B cell (primary cell): ENCODE measurements at places on chromosomes 12 and 14.
A peak's percentile ranks its signal among the peaks of the same experiment; 100 is the strongest.

- DNase-seq: peak; percentile 87
Measured at GRCh38 chr14:22822571-22823098, 7.1 kb upstream of the MRPL52 start.

DNA sequence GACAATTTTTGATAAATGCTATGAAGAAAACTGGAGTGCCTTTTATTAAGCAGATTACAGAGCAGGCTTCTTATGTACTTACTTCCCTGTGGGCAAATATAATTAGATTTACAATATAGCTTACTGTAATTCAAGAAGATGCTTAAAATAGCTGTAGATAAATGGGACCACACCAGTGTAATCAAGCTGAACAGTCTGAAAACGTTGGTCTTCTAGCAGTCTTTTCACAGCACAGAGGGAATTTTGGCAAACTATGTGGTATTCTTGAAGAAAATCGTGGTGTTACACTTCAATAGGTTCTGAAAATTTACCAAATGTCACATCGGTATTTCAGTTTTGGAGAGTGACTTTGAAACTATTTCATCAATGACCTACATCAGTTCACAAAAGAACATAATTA lies 47.7 kb downstream of the SLC16A7 start:
- DNase-seq: no peak

GRCh38 chr12:123306200-123306599 lies 34.5 kb upstream of the CDK2AP1 start:
- DNase-seq: no peak

DNA sequence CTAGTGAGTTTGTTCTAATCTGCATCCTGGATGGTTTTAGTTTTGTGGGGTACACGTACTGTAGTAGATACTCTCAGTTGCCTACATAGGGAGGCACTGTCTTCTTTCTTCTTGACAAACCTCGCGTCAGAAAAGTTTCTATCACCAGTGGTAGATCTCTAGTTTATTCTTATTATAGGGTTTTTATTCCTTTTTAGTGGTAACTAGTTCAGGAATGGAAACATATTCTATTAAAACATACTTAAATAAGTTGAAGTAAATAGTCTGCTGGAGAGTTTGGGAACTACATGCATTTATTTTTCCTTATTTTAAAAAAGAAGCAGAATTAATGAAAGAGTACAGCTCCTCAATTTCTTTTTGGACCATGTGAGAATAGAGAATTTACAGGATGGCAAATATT lies 33.6 kb upstream of the OR9K2 start:
- DNase-seq: no peak

- DNase-seq: no peak
Measured at GRCh38 chr12:2856051-2856450, 788 bp downstream of the TEX52 start.

DNA sequence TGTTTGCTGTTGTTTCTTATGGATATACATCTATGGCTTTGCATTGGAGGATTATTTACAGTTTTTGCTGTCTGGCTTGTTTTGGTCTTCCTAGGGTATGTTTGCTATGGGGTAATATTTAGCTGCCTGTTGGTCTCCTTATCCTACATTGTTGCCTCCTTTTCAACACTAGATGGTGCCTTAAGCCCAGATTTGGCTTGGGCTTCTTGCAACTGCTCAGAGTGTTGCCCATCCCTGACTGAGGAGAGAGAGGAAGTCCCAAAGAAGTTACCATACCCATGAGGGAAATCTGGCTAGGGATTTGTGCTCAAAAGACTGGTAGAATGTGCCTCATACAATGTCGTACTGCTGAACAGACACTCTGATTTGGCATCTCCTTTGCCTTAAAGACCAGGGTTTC lies 94.6 kb upstream of the MUCL1 start:
- DNase-seq: no peak

DNA sequence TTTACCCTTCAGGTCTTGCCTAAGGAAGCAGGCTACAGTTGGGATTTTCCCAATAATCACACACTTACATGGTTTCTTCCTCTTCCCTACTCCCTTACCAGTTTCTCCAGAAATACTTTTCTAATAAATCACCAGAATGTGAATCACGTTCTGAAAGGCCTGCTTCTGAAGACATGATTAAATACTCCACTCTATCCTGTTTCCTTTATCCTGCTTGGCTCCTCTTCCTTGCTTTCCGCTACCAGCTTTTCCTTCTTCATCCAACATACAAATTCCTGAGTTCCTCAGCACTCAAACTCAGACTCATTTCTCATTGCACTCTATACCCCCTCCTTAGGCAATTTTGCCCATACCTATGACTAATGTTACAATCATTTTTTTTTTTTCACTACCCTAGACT lies 118.3 kb downstream of the MGAT4C start:
- DNase-seq: no peak

GRCh38 chr12:6866920-6867412 lies 365 bp upstream of the TPI1 start:
- DNase-seq: no peak

DNA sequence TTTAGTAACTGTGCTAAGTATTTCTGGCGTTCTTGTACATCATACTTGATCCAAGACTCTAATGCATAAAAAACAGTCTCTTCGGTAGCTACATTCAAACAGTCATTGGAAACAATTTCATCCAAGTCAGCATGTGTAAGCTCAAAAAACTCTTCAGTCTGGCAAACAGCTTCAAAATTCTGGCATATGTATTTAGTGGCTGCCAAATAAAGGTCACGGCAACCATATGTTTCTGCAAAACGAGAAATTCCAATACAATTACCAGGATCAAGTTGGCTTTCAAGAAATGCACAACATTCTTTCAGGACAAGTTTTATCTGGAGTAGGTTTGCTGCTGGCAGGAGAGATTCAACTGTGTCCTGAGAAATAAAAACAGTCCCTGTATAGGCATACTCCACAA lies 16.5 kb downstream of the KLHL28 start:
- DNase-seq: no peak

GRCh38 chr12:57803319-57803893 lies 15.1 kb downstream of the AVIL start:
- DNase-seq: peak; percentile 45

DNA sequence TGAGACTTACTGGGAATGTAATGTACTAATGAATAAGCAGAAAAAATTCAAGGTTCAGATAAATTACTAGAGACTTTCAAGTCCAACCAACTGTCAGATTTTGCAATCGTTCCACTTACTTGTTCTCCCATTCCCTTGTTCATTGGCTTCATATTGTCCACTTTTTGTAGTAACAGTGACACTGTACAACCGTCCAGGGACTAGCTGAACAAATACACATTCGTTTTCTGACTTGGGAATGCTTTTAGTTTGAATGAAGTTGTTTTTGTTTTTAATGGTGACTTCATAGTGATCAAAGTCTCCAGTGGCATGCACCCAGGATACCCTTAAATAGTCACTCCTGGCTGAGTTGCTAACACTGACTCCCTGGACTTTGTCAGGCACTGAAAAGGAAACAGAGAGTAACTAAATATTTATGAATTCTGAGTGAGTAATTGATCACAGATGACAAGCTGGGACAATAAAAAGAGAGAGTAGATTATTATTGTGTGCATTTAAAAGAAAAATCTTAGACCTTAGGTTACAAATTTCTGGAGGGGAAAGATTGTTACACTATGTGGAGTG lies 65.4 kb downstream of the PTPRB start:
- DNase-seq: no peak

GRCh38 chr12:64445490-64445889 lies 6.4 kb upstream of the TBK1 start:
- DNase-seq: no peak

DNA sequence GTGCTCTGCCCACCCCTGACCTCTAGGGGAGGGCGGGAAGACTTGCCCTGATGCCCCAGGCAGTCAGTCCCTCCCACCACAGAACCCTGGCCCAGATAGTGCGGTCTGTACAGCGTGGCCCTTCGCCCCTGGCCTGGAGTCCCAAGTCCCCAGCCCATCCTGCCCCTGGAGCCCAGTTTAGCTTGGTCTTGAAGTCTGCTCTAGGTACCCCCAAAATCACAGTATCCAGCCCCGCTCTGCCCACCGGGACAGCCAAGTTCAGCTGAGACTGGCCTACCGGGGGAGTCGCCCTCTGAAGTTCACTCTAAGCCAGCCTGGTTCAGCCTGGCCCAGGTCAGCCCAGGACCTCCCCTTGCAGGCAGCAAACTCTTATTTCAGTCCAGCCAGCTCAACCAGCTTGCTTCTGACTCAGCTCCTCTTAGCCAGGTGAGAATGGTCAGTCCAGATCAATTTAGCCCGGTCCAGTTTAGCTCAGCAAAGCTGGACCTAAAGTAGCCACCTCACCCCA lies 75.9 kb downstream of the TMEM121 start:
- peak; percentile 23 for DNase-seq

- DNase-seq: no peak
Measured at GRCh38 chr14:50578433-50578832, 18.5 kb downstream of the ATL1 start.

DNA sequence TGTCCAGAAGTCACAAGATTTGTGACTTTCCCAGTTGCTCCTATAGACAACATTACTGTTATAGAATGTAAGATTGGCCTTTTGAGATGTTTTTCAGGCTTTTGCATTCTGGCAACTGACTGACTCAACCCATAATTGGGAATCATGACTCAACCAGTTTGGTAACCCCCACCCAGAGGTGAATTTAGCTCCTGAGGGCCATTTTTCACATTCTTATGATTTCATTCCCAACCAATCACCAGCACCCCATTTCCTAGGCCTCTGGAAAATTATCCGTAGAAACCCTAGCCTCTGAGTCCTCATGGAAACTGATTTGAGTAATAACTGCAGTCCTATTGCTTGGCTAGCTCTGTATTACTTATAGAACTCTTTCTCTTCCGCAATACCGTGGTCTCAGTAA lies 626.0 kb upstream of the SEL1L start:
- DNase-seq: no peak

DNA sequence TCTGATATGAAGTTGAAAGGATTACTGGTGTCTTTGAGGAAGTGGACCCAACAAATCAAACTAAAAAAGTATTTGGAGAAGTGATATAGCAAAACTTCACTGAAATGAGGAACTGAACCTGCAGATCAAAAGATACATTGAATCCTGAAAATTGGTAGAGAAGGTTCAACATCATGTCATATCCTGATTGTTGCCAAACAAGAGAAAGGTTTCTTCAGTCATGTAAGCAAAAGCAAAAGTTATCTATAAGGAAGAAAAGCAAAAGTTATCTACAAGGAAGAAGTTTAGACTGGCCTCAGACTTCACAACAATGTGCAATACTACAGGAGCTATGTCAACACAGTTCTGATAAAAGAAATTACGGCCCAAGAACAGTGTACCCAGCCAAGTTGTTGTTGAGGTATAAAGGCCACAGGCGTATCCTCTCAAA lies 142.7 kb downstream of the RAD51B start:
- peak; percentile 65 for DNase-seq

GRCh38 chr14:38973083-38973700 lies 129.8 kb downstream of the SEC23A start:
- DNase-seq: no peak

DNA sequence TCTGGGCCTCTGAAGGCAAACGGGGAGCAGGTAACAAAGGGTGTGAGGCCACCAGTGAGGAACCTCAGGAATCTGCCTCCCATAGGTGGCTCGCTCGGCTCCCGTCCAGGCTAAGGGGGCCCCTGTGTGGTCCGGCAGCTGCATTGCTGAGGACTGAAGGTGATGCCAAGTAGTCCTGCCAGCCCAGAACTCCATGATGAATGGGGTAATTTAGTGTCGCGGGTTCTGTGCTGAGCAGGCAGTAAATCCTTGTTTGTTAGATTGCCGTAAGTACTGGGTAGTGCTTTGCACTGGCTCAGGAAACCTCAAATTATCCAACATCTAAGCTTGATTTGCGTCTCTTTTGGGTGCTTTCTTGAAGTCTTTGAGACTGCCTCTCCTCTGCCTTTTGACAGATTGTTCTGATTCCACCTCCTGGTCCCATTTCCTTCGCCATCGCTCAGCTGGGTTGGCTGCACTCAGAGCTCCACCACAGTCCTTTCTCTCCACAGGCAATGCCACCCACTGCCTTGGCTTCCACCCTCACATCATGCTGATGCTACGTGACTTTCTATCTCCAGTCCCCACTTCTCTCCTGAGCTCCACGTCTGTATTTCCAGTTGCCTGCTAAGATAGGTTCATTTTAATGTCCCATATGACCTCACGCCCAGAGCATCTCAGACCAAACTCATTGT lies 392.0 kb downstream of the FUT8 start:
- DNase-seq: no peak

DNA sequence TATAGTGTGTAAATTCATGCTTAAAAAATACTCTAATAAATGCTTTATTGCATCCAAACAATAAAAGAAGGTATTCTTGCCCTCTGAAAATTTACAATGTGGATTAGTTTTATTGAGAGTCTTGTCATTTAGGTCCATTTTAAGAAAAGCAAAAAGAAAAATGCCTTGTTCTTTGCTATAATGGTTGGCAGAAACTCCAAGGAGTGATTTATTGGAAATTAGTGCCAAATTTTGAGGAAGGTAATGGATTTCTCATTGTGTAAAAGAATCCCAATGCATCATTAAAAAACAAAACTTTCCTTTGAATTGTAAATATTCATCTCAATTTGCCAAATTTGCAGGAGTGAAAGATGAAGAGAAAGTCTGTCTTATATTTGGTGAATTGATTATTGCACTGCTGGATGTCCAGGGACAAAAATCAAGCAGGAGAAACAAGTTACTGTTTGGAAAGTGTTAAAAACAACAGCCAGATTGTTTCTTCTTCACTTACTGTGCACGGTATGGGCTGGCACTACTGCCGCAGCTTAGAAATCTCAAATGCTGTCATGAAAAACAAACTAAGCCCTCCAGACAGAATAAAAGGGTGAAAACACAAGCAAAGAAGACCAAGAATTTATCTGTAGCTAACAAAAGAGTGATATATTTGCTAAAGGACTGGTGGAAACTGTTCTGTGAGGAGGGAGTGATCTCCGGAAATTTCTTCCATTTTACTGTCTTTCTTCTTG lies 511.7 kb downstream of the TMTC2 start:
- DNase-seq: no peak

GRCh38 chr12:110249105-110249504 lies 31.9 kb upstream of the ATP2A2 start:
- no peak for DNase-seq

DNA sequence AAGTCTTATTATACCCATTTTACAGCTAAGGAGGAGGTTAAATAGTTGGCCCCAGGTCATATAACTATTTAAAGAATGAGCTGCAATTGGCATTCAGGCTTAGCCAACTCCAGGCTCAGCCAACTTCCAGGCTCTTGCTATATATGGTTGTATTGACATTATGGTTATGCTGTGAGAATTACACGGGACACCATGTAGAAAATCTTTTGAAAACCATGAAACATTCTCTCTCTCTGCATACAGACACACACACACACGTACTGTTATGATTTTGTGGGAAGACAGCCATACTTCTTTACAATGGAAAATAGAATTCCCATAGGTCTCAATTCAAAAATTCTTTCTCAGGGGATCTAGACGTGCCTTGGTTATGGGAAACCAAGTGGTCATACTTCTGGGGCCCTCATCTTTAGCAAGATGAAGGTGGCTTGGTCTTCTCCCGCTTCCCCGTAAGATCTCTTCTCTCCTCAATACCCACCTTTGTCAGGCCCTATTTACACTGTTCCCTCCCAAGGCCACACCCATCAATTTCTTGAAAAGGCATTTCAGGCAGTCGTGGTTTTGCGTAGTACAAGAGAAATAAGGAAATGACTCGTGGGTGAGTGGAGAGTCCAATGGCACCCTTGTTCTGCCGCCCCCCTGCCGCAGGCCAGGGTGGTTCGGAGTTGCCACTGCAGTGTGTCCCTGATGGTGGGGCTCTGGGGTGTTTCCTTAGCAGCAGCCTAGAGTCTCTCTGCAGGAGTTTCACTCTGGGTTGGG lies 10.0 kb upstream of the GPRC5A start:
- DNase-seq: no peak

- DNase-seq: no peak
Measured at GRCh38 chr14:99506276-99506675, 25.1 kb downstream of the CCNK start.

GRCh38 chr14:103382376-103382775 lies 2.8 kb upstream of the MARK3 start:
- DNase-seq: no peak
